Stimulated activated CD4-positive, alpha-beta T cell treated with anti-CD3 and anti-CD28 coated beads, TNF-alpha, amount 100 ng/mL, for 1 hour (primary cell): ENCODE measurements at places on chromosomes 7 and 10.

- DNase-seq: no peak
Measured at GRCh38 chr7:93044147-93044810, 73.5 kb downstream of the SAMD9 start.

- DNase-seq: no peak
Measured at GRCh38 chr7:76392531-76393115, 16.9 kb downstream of the SSC4D start.

DNA sequence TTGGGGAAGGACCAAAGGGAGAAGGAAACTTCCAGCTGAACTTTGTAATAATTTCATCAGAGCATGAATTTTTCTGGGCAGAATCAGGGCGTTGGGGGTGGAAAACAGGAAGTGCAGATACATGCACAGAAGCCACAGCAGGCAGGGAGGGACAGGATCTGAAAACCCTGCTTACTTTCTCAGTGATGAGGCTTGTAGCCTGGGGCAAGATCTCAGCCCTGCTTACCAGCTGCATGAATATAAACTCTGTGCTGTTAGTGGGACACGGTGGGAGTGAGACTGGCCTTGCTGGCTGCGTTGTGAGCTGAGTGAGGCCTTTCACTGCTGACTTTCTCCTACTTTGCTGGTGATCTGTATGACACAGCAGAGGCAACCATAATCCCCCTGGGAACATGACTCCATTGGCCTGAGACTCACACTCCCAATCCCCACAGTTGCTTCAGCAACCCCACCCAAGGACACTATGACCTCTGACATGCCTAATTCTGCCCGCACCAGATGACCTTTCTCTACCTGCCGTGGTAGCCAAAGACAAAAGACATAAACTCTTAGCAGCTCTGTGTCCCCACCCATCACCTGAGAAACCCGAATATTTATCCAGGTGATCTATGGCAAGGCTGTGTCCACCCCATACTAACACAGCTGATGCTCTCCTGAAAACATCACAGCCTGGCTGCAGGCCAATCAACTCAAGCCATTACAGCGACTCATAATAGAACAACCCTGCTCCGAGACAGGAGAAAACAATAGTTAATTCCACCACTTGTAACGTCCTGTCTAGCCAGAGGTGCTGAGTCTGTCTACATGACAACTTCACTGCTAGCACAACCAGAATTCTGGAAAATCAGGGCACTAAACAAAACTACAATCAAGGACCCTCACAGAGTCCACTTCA lies 190.7 kb upstream of the CHRM2 start:
- no peak for DNase-seq

DNA sequence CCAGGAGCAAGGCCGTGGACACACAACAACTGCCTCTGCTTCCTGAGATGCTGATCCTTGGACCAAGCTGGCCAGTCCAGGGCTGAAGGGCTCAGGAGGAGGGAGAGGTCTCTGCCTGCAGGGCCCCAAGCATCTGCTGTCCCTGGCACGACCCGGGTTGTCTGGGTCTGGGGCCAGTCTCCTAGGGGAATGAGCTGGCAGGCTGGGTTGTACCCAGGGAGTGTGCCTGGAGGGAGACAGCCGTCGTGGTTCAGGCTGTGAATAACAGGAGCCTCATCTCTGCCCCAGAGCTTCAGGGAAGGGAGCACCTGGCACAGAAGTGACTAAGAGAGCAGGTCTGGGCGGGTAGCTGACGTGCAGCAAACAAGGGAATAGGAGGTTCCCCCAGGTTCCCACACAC lies 17.9 kb upstream of the SERPINE1 start:
- DNase-seq: no peak

DNA sequence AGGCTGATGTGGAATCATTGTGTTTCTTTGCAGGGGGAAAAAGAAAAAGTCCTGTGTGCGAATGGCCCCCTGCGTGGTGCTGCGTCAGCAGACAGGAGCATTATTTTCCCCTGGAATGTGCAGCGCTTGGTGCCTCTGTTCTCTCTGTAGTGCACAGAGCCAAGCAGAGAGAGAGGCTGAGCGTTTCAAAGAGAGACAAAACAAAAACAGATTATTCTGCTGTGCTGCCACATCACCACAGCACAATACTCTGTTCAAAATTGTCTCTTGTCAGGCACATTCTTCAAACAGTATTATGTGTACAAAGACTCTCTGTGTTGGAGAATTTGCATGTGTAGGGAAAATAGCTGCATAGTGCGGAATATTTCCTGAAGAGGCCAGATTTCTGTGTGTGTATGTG lies 609.0 kb downstream of the SDK1 start:
- no peak for DNase-seq

DNA sequence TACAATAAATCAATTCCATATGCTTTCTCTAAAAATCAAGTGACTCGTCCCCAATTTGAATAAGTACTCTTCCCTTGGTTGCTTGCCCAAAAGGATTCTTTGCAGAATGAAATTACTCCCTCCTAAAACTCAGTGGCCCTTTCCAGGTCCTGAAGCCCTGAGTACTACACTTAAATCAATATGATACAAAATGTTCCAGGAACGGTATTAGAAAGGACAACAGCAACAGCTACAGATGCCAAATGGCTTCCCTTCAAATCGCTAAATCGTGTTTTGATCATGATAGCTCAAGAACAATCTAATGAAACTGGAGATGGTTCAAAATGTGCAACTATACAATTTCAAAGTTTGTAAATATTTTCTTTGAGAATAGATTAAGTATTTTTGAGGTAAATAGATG lies 59.4 kb downstream of the TPK1 start:
- no peak for DNase-seq

- no peak for DNase-seq
Measured at GRCh38 chr7:106424476-106425016, 139.8 kb upstream of the NAMPT start.

- no peak for DNase-seq
Measured at GRCh38 chr7:98826811-98827231, 43.0 kb downstream of the TMEM130 start.

- DNase-seq: no peak
Measured at GRCh38 chr7:47653550-47654411, 71.9 kb upstream of the TNS3 start.

DNA sequence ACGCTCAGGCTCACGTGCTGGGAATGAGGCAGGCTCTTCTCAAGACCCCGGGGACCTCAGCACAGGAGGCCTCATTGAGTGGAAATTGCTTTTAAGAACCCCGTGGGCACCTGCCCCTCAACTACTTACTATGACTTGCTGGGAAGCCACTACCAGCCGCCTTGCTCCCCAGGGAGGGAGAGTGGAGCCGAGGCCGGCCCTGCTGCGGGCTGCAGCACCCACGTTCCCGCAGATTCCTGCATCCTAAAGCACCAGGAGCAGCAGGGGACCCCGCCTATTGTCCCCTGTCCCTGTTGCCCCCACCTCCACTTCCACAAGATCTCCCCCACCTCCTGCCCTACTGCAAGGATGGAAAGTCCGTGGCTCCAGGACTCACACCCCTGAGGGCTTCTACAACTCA lies 541.6 kb upstream of the PFKP start:
- no peak for DNase-seq

- DNase-seq: no peak
Measured at GRCh38 chr7:22358820-22359697, 2.1 kb upstream of the RAPGEF5 start.

- no peak for DNase-seq
Measured at GRCh38 chr7:26918241-26918640, 53.9 kb upstream of the SKAP2 start.

DNA sequence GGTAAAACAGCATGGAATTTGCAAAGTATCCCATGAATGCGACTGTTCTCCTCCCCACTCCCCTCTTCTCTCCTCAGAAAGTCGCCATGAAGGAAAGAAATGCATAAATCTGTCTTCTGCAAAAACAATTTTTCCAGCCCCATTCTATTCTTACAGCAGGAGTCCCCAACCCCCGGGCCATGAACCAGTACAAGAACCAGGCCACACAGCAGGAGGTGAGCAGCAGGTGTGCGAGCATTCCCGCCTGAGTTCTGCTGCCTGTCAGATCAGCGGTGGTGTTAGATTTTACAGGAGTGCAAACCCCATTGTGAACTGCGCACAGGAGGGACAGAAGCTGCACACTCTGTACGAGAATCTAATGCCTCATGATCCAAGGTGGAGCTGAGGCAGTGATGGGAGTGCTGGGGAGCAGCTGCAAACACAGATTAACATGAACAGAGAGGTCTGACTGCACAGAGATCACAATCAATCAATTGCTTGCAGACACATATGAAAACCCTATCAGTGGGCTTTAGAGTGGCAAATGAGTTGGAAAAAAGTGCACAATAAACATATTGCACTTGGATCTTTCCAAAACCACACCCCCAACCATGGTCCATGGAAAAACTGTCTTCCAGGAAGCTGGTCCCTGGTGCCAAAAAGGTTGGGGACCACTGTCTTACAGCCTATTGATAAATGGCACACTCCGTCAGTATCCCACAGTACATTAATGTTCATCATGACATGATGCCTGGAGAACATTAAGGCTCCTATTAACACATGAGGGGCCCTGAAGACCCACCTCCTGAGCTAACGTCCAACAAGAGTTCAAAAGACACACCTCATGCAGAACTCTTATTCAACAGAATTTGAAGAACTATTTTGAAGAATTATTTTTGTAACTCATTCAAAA lies 205.0 kb downstream of the PTPRN2 start:
- DNase-seq: no peak

DNA sequence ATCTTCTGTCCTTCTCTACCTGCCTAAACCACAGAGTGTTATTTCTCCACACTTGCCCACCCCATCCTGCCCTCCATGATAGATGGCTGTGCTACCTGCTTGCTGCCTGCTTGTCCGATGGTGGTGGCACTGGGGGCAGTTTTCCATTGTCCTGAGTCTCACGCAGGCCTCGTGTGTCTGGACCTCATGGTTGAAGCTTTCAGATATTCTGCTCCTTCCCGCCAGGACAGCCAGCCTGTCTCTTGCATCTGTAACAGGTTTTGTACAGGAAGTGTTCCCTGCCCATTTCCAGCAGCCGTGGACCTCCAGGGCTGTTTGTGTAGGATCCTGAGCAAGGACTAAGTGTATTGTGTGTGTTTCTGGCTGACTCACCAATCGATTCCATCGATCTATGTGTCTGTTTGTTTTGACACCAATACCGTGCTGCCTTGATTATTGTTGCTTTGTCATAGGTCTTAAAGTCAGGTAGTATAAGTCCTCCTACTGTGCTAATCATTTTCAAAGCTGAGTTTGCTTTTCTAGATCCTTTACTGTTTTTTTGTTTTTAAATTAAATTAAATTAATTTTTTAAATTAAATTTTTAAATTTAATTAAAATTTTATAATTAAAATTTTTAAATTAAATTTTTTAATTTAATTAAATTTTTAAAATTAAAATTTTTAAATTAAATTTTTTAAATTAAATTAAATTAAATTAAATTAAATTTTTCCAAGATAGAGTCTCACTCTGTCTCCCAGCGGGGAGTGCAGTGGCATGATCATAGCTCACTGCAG lies 8.5 kb downstream of the IL15RA start:
- DNase-seq: no peak

GRCh38 chr10:71029411-71029892 lies 141.1 kb upstream of the PCBD1 start:
- no peak for DNase-seq

GRCh38 chr10:61628151-61628874 lies 34.4 kb upstream of the CABCOCO1 start:
- no peak for DNase-seq

DNA sequence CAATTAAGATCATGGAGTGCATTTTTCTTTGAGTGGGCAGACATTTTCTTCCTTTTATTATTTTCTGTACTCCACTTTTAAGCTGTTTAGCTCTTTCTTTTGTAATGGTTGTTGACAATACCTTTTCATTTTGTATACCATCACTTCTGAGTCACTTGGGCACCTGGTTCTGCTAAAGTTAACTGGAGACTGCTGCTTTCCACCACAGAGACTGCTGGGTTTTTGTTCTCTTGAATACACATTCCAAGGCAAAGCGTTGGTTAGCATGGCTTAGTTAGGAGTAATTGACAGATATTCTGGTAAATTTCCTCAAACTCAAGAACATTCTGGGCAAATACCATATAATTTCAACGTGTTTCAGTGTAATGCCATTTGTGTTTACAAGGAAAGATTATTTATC lies 541.9 kb upstream of the CELF2 start:
- no peak for DNase-seq

GRCh38 chr10:48638158-48638557 lies 33.3 kb upstream of the ARHGAP22 start:
- DNase-seq: no peak

GRCh38 chr10:98414932-98415730 lies at the start of gene PYROXD2:
Gene PYROXD2, minus strand, starts transcription at chr10:98415182. Its CDS starts 47 bp downstream, at chr10:98415135.
- peak; percentile 9 for DNase-seq

DNA sequence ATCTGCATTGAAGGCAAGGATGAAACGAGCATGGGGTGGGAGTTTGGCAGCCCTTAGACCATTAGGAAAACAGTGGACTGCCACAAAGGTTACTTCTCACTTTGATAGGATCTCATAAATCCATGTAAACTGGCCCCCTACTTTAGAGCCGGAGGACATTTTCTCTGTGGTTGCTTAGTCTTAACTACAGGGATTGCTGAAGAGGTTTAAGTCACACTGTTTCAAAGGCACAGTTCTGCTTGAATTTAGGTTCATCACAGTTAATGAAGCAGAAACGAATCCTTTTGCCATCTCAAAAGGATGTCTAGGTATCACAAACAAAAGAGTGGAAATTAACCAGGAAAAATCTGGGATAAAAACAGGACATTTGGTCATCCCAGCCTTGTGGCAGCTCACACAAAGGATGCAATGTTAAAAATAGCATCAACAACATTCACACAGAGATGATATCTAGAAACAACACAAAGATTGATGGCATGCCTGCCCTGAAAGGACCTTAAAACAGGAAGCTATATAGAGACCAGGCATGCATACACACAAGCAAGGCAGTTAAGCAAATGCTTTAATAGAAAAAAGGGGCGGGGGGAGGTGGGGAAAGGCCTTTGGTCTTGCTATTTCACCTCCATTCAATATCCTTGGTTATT lies 74.0 kb downstream of the DOCK4 start:
- DNase-seq: no peak

DNA sequence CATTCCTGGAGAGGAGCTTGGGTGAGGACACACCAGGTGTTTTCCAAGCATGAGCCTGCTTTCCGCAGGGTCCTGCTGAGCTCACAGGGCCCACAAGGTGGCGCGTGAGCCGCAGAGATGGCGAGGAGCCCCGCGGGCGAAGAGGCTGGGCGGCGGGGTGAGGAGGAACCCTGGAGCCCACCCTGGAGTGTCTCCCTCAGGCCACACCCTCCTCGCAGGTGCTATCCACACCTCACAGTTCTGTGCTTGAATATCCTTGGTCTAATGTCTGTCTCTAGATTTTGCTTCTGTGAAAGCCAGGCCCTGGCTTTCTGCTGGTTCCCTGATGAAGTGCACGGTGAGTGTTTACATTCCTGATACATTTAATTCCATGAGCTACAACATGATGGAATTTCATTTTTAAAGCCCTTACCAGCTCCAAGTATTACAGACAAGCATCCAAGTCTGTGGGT lies 433.6 kb downstream of the ACTR3B start:
- DNase-seq: no peak

DNA sequence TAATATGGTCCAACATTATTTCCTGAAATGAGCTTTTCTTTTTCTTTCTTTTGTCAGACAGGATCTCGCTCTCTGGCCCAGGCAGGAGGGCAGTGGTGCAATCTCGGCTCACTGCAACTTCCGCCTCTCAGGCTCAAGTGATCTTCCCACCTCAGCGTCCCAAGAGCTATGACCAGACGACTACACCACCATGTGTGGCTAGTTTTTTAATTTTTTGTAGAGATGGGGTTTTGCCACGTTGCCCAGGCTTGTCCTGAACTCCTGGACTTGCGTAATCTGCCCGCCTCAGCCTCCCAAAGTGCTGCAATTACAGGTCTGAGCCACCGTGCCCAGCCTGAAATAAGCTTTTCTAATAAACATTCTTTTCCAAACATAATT lies 48.6 kb downstream of the CUL2 start:
- DNase-seq: no peak

- DNase-seq: no peak
Measured at GRCh38 chr7:133183969-133184368, 68.9 kb upstream of the EXOC4 start.
